ENCODE measurements at places on chromosomes 1 and 21. TPM values are rescaled to one million over a fixed set of nuclear protein-coding genes. Genes with fewer than 3 reads are reported as not detected.
A peak's percentile ranks its signal among the peaks of the same experiment; 100 is the strongest.

The GBP5 gene
- total RNA-seq: 0.94 TPM

The KIF26B gene
- total RNA-seq: 1.1 TPM

GRCh38 chr1:229093609-229094336 lies 177.1 kb upstream of the RAB4A start:
- DNase-seq: no peak

DNA sequence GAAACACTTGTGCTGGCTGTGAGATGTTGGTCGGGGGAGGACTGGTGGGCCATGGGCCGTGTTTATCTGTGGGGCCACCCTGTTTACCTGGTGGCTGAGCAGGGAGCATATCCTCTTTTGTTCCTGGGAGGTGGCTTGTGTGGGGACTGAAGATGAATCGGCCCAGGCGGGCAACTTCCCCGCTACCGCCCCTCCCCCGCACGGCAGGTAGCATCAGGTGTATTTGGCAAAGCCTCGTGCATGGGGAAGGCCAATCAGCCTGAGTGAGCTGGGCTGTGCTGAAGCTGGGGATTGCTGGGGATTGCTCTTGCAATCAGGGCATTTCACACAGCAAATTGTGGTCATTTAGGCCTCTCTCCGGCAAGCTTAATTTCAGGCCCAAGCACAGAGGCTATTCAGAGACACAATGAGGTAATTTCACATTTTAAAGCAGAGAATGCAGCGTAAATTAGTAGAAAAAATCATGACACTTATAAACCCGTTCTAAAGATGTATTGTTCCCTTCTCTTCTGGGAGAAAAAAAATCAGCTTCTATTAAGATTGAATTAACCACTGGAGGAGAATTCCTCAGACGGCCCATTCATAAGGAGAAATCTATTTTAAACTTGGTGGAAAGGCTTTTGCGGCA lies 197.7 kb upstream of the POU3F1 start:
- DNase-seq: no peak

DNA sequence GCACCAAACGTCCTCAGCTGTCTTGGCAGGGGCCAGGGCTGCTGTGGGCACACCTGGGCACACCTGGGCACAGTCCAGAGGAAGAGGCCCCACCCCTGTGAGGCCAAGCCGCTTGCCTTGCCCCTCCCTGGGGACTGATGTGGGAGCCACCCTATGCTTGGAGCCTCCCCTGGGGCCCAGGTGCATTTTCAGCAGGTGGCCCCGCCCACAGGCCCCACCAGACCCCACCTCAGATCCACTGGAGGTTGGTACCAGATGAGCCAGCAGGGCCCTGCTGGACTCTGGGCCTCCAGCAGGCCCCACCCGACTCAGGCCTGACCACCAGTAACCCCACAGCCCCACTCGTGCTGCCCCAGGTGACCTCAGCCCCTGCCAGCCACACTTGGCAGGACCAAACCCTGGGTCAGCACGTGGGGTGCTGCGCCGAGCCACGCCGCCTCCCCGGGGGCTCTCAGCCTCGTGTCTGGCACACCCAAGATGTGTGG lies 8.8 kb downstream of the SLC19A1 start:
- DNase-seq: peak; percentile 58

DNA sequence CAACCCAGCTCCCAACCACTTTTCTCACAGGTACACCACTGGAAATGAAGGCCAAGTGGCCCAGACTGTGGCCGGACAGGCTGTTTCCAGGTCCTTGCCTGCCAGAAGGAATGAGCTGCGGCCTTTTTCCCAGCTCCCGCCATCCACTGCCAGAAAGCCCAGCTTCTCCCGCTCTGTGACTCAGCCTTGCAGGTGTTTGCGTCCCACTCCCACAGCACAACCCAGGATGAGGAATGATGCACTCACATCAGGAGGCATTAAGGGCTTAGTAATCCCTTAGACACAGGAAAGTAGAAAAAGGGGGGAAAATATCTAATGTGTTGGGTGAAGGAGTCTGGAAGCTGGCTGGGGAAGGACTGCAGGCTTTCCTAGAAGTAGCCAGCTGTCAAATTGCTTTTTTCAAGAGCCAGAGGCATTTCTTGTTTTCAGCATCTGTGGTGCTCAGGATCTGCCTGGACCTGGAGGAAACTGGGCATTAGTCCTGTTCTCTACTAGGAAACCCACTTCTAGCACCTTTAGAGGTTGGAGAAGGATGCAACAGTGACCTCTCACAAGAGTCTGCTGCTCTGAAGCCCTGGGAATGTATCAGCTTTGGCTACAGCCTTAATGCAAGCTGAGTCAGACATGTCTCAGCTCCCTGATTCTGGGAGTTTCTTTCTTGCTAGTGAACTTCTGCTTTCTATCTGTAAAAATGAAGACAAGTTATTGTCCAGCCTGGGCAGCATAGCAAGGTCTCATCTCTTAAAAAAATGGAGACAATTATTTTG lies 13.2 kb upstream of the MAP1LC3C start:
- no peak for DNase-seq

DNA sequence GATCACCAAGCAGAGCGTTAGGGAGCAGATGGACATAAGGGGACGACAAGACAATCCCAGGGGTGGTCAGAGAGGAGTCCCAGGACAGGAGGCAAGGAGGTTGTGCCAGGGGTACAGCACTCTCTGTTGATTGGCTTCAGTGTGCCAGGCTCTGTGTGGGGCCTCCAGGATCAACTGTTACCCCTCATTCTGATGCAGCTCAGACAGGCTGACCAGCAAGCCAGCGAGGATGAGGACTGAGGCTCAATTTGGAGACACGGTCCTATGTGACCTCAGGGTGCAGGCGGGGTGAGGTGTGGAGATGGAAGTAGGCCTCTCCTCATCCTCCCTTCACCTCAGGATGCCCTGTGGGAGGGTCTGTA lies 4.0 kb downstream of the HYI start:
- peak; percentile 44 for DNase-seq

- no peak for DNase-seq
These were observed 18.8 kb upstream of the CITED4 start for GRCh38 chr1:40880813-40881549.

GRCh38 chr1:158148468-158148867 lies 32.2 kb upstream of the CD1D start:
- no peak for DNase-seq

DNA sequence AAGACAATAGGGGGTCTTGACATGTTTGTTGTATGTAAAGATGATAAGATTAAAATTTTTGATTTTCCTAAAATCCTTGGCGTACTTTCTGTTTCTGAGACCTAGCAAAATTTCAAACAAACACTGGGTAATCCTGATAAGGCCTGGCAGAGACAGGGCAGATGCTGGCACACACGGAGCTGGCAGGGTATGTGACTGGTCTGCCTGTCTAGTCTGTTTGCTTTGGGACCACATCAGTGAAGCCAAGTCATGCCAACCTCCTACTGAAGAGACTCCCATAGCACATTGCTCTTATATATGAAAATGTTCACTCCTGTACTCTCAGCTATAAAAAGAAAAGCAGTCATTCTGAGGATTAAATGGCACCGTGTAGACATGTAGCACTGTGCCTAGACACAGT lies 14.1 kb downstream of the TOR3A start:
- DNase-seq: no peak

- no peak for DNase-seq
These were observed 27.8 kb downstream of the WNT2B start for GRCh38 chr1:112536561-112536960.

DNA sequence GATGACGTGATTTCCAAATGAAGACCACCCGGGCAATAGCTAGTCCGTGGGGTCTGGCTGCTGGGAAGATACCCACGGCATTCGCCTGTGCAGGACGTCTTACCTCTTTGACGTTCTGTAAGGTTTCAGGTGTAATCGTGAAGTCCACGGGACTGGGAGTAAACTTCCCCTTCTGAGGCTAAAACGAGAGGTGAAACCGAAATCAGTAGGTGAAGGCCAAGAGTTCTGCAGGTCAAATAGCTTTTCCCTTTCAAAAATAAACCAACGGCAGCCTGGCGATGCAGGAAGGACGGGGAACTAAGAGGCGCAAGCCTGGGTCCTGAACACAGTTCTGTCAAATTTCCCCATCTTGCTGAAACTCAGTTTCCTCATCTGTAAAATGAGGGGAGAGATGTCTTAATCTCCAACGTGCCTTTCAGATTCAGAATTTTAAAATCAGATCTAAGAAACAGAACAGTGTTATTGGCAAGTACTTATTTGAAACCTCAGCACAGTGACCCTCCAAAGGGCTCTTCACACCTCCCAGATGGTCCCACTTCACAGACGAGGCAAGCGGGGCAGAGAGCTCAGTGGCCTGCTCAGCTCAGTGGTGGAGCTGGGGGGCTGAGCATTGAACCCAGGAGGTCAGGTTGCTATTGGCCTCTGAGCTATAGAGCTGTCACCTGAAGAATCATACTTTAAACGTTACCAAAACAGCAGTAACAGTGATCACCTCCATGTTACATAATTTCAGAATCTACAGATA lies 34.7 kb downstream of the VPS26C start:
- DNase-seq: no peak

The OR2L2 gene
- not detected for total RNA-seq

- peak; percentile 75 for DNase-seq
These were observed 10.2 kb downstream of the TRAF3IP3 start for GRCh38 chr1:209766051-209766450.

The COL11A1 gene
- 0.13 TPM for total RNA-seq

- DNase-seq: no peak
These were observed 72.9 kb downstream of the IFI44 start for GRCh38 chr1:78722521-78722920.

GRCh38 chr1:178928976-178929375 lies 58.1 kb upstream of the ANGPTL1 start:
- DNase-seq: no peak

- DNase-seq: no peak
These were observed 363.2 kb downstream of the OMA1 start for GRCh38 chr1:58183286-58183685.

DNA sequence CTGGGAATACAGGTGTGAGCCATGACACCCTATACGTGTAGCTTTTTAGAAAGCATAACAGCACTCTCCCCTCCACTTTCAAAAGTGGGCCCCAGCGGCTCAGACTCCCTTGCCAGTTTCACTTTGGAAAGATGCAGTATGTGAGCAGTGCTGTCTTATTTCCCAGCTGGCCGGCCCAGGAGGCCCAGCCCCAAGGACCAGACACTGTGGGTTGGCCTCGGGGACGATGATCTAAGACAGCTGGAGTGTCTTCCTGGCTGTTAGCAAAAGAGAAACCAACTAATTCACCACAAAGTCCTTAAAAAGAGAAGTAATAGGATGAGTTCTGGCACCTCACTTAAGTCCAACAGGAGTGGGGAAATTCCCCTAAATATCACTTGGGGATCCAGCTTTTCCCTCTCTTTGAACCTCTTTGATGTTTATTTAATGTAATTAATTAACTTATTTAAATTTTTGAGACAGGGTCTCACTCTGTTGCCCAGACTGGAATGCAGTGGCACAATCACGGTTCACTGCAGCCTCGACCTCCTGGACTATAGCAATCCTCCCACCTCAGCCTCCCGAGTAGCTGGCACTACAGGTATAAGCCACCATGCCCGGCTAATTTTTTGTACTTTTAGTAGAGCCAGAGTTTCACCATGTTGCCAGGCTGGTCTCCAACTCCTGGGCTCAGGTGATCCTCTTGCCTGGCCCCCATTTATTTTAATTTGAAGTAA lies 17.6 kb upstream of the CLIC4 start:
- DNase-seq: no peak

The IFI44 gene
- 8.2 TPM for total RNA-seq

The CRB1 gene
- 0.24 TPM for total RNA-seq

All from cardiac septum (tissue), 1 donor.